Stimulated activated CD4-positive, alpha-beta T cell treated with anti-CD3 and anti-CD28 coated beads, Interleukin-1b, Interleukin-23, amount 100 ng/mL, for 48 hours (primary cell): ENCODE measurements at places on chromosomes 1 and 21.
A peak's percentile ranks its signal among the peaks of the same experiment; 100 is the strongest.

- DNase-seq = peak; percentile 50
These were observed 32.5 kb downstream of the PEX14 start for GRCh38 chr1:10507111-10507879.

- DNase-seq = no peak
These were observed 526.6 kb downstream of the MRPL39 start for GRCh38 chr21:25080661-25081060.

DNA sequence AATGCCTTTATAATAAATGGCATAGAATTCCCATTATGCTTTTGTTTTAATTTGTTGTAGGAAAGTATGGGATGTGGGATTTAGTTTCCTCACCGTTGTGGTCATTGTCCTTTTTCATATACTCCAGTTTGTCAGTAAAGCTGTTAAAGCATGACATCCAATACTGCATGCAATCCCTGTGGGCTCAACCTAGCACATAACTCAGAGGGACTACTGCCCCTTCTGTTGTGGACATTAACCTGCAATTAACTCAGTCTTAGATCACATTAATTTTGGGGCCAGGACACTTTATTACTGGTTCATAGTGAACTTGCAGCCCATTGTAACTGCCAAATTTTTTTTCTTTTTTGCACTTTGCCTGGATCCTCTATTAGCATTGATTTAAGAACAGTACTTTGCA, 112.5 kb downstream of the DNM3 start:
- DNase-seq = no peak

- no peak for DNase-seq
These were observed 79.7 kb upstream of the GADD45A start for GRCh38 chr1:67605209-67605780.

DNA sequence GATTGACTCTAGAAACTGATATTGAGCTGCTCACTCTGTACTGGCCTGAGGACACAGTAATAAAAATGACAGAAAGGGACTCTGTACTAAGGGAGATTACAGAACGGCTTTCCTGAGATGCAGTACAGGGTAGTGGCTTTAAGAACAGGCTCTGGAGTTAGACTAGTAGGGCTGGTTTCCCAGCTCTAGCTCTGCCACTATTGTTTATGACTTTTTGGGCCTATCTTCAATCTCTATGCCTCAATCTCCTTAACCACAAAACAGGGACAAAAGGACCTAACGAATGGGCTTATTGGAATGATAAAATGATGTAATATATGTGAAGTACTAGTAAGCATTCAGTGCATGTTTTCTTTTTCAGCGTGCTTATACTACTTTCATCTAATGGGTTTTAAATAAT, 1.4 kb downstream of the DEPDC1 start:
- DNase-seq = no peak

DNA sequence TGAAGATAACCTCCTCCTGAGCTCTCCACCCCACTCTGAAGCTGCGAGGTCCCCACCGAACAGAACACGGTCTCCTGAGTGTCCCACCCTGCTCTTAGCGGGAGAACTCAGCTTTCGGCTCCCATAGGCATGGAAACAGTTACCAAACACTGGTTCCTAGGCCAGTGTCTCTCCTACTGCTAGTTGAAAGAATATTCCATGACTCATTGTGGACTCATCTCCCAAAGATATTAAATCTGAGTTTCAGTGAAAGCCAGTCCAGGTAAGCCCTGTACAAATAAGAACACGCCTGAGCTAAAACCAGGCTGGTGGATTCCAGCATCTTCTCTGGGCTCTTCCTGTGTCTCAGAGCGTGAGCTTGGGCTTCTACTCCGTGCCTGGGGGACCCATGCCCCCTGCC, 107.5 kb upstream of the CLDN14 start:
- DNase-seq = no peak

GRCh38 chr21:19553919-19554615, 1150.5 kb upstream of the TMPRSS15 start:
- no peak for DNase-seq

DNA sequence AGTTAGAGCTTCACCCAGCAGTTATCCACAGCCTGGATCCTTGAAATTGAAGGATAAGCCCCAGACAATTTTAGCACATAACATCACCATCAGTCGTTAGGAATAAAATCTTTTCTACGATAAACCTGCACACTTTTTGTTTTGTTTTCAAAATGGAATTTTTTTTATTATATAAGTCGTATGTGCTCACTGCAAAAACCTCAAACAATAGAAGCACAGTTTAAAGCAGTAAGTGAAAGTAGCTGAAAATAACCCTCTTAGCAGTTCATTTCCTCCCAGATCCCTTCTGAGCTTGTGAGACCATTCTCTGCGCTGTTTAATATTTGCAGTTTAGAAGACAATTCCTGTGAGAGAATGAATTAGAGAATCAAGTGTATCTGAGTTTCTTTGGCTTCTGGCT, 38.3 kb downstream of the ELK4 start:
- DNase-seq = no peak

GRCh38 chr1:87644579-87645190, 316.0 kb downstream of the LMO4 start:
- no peak for DNase-seq

DNA sequence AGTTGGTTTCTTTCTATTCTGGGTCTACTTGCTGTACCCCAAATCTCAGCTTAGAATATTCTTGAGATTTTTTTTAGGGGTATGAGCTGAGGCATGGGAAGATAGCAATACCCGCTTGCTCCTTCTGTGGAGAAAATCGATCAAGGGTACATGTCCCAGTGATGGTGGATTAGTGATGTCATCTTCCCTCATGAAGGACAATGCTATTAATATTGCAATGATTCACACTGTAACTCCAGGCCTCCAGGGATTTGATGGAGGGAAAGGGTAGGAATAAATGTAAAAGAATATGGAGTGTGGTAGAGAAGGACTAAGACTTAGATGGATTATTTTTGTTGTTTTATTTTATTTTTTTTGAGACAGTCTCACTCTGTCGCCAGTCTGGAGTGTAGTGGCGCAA, 47.4 kb downstream of the XCL1 start:
- no peak for DNase-seq

DNA sequence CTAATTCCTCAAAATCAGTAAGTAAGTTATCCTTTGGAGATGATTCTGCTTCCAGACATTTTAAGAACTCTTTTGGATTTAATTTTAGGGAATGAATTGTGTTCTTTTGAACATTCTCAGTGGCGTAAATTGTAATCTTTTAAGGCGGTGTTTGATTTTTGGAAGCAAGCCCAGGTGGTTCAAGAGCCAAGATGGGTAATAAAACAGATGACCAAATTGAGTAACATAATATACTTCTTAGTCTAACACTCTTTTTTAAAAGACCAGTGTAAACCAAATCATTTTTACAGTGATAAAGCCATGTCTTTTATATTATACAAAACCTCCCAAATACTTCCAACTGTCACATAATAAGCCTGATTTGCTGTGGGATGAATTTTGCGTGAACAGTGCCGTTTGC, 133.8 kb downstream of the LRRC40 start:
- no peak for DNase-seq

DNA sequence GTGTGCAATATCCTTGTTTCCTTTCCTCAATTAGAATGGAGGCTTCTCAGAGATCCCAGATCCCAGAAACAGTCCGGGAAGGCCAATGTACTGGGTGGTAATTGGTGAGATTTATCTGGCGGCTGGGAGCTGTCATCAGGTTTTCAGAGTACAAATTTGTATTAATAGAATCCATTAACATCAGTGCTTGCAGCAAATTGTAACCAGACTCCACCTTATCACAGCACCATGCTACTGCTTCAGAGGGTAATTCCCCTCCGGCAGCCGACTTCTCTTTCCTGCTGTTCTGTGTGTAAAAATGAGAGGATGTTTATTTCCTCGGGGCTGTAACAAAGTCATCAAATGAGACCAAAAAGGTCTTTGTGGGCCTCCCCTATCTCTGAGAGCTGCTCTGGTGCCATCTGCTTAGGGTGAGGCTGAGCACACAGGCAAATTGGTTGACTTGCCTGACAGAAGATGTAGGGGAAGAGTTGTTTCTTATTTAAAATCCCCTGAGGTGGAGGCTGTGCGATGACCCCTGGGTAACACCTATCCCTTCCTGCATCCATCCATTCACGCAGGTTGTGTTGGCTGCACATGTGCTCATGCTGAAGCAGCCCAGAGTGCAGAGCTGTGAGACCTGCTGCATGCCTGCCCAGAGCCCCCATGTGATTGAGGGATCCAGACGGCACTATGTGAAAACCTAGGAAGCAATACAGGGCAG, 19.2 kb downstream of the NFASC start:
- no peak for DNase-seq

DNA sequence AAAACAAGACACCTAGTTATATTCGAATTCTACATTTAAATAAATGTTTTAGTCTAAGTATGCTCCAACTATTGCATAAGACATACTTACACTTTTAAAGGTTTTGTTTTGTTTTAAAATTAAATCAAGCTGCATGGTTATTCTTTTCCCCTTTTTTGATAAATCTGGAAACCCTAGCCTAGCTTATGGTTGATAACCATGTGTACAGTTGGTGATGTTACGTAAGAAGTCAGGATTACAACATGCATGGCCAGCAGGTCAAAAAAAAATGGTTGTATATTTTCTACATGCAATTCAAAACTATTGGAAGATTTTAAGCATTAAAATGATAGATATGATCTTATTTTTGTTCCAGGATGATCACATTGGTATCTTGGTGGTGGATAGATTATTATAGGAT, 1600.6 kb downstream of the PLA2G4A start:
- no peak for DNase-seq

- no peak for DNase-seq
These were observed 25.8 kb upstream of the KIF21B start for GRCh38 chr1:201049248-201049831.

DNA sequence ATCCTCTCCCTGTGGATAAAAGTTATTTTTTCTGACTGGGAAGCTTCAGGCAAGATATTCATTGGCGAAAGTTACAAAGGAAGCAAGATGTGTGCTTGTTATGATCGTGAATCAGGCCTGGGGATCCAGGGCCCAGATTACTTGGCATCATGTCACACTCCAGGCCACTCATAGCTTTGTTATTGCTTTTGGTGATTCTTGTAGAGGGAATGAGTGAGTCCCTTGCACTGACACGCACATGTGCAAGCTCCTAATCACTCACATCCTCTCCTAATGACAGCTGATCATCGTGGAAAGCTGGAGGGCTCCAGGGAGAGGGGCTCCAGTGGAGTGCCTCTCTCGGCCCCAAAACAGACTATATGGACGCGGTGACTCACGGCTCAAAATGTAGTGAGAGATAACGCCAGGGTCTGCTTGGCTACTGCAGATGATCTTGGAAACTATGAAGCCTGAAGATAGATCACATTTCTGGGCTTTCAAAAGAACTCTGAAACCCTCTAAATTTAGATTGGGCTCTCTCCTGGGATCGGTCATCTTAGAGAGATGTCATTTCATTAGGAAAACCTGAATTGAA, 481.1 kb upstream of the USP24 start:
- DNase-seq = no peak

DNA sequence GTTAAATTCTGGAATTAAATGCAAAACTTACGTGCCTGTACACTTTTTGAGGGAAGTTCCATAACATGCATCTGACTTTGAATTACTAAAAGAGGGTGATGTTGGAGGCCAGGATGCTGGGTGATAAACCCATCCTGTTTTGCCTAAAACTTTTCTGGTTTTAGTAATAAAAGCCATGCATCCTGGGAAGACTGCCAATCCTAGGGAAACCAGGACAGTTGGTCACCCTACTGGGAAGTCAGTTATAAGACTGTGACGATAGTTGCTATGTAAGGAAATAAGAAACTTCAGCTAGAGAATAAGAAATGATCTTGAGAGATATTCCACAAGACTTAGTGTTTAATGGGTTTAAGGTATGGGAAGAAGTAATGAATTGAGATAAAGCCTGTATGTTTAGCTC, 336.6 kb upstream of the LYPLAL1 start:
- DNase-seq = no peak

DNA sequence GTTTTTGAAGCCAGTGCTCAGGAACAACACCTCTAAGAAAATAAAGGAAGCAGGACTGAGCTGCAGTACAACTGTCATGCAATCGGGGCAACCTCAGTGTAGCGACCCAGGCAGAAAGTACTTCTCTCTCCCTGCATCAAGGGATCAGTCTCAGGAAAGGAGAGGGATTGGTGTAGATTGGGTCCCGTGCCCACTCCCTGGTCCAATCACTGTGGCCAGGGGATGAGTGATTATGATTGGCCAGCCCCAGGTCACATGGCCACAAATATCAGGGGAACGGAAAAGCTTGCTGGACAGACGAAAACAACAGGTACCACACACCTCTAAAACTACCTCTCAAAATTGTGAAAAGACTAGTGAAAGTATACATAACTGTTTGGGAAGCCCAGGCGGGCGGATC, 136.2 kb upstream of the F3 start:
- no peak for DNase-seq

DNA sequence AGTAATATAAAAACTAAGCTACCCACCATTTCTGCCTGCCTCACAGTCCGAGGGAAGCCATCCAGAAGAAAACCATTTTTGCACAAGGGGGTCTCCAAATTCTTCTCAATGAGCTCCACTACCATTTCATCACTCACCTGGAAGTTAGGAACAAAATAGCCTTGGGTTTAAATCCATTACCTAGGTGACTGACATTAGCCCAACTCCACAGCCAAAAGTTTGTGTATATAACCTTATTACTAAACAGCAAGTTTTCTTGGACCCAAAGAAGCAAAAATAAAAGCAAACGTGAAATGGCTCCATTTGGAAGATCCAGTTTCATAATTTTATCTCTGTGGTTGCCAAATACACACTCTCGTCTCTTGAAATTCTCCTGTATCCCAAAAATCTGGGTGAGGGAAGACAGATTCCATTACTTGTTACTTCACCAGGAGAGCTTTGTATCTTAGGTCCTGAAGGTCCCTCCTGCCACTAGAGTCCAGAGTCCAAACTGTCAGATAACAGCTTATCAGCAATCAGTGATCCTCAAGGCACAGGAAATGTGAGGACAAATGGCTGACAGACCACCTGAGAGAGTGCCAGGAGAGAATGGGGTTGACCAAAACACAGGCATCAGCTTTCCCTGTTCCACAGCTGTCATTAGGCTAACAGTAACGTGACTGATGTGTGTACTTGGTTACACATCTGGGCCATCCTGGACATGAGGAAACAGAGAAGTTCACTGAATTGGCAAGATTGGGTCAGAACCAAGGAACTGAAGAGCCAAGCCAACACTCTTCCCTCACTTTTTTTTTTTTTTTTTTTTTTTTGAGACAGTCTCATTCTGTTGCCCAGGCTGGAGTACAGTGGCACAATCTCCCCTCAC, 14.9 kb downstream of the AK2 start:
- no peak for DNase-seq

DNA sequence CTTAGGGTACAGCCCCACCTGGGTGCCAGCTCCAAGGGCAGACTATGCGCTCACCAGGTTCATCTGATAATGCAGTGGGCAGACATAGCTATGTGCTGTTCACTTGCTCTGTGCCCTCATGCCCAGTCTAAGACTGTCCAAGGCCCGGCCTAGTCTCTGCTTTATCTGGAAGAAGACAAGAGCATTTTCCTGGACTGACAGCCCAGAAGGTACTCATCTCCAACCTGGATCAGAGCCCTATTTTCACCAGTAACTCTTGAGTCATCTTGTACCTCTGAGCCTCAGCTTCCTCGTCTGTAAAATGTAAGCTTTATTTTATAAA, 28.5 kb upstream of the LRRC8C start:
- peak; percentile 43 for DNase-seq

GRCh38 chr1:101144671-101145448, 92.0 kb upstream of the S1PR1 start:
- DNase-seq = no peak
